ENCODE measurements at places on chromosomes 2 and 18. TPM values are rescaled to one million over a fixed set of nuclear protein-coding genes. Genes with fewer than 3 reads are reported as not detected.

The CNRIP1 gene
- total RNA-seq = 42.7 TPM

The ZAP70 gene
- under 0.01 TPM for total RNA-seq

The IL36RN gene
- total RNA-seq = not detected

The OR6B2 gene
- total RNA-seq = not detected

The CFC1 gene
- total RNA-seq = not detected

The OSBPL6 gene
- 0.65 TPM for total RNA-seq

The OTOS gene
- not detected for total RNA-seq

The B3GNT7 gene
- under 0.01 TPM for total RNA-seq

The VWA3B gene
- total RNA-seq = not detected

The COPS8 gene
- total RNA-seq = 69.0 TPM

The ZNF512 gene
- 26.9 TPM for total RNA-seq

The CROCC2 gene
- not detected for total RNA-seq

The SH3BP4 gene
- 24.6 TPM for total RNA-seq

The BOLL gene
- not detected for total RNA-seq

The ATOH8 gene
- 31.7 TPM for total RNA-seq

The KCNIP3 gene
- under 0.01 TPM for total RNA-seq

The TWIST2 gene
- total RNA-seq = 0.16 TPM

The CNNM4 gene
- total RNA-seq = 1.6 TPM

The RNU2-63P gene
- 14.6 TPM for total RNA-seq

The KIAA2012 gene
- not detected for total RNA-seq

The NEU4 gene
- total RNA-seq = not detected

The PASK gene
- 5.4 TPM for total RNA-seq

The KCNE4 gene
- total RNA-seq = 0.65 TPM

The KIAA1328 gene
- 2.8 TPM for total RNA-seq

The NPHP1 gene
- total RNA-seq = 1.9 TPM

The NT5C1B gene
- total RNA-seq = not detected

The HOXD9 gene
- 10.7 TPM for total RNA-seq

The GALNT14 gene
- total RNA-seq = 0.13 TPM

The C1GALT1C1L gene
- not detected for total RNA-seq

The TDRD15 gene
- not detected for total RNA-seq

The CABYR gene
- 3.7 TPM for total RNA-seq

The CFAP221 gene
- 0.16 TPM for total RNA-seq

The CCDC141 gene
- 0.57 TPM for total RNA-seq

The C2orf80 gene
- total RNA-seq = not detected

The NEMP2 gene
- 1.6 TPM for total RNA-seq
